Globus pallidus (tissue), 1 donor: ENCODE measurements at places on chromosomes 11 and 22.

DNA sequence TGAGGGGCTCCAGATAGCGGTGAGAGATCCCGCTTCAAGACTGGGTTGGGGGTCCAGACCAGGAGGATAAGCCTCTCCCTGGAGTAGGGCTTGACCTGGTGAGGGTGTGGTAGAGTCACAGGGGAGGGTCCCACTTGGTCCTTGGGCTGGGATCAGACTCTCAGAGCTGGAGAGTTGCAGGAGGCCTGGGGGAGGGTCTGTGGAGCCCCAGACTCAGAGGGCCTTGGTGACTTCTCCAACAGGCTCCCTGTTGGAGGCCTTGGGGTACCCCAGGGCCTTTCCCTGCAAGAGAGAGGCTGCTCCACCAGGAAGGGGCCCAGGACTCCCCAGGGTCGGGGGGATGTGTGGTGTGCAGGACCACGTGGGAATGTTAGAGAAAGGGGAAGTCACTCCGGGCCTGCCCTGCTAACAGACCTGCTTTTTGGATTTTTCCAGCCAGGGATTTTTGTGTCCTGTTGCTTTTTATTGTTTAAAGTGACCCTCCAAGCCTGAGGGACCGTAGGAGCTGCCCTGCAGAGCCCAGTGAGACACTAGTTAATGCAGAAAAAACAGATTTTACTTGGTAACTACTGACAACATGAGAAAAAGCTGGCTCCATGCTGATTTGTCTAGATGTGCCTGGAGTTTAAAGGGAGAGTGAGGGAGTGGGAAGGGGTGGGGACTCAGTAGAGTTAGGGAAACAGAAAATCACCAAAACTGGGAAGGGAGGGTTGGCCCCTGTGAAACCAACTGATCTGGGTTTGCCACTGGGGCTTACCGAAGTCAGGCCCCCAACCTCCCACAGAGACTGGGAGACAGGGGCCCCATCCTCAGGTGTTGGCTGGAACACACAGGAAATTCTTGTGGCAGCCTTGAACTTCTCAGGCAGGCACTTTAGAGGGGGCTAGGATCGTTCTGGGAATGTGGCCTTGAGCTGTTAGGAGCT, 801 bp upstream of the TXNRD2 start:
- no peak for DNase-seq

GRCh38 chr11:126355324-126355925, at the start of gene ST3GAL4:
TSS of gene ST3GAL4 (plus strand) at chr11:126355686. CDS start at chr11:126406156, 50,470 bp downstream.
- peak; percentile 85 for DNase-seq

DNA sequence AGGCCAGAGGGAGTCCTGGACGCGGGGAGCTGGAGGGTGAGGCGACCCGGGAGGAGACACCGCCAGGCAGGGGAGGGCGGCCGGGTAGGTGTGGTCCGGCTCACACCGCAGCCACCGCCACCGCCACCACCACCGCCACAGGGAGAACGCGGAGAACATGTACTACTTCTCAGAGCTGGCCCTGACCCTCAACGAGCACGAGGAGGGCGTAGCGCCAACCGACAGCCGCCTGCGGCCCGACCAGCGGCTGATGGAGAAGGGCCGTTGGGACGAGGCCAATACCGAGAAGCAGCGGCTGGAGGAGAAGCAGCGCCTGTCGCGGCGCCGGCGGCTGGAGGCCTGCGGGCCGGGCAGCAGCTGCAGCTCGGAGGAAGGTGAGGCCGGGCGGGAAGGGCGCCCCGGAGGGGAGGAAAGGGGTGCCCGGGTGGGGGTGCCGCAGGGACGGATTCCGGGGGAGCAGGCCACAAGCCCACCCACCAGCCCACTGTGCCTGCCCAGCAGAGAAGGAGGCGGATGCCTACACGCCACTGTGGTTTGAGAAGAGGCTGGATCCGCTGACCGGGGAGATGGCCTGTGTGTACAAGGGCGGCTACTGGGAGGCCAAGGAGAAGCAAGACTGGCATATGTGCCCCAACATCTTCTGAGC, 62.8 kb downstream of the MORC2 start:
- no peak for DNase-seq

DNA sequence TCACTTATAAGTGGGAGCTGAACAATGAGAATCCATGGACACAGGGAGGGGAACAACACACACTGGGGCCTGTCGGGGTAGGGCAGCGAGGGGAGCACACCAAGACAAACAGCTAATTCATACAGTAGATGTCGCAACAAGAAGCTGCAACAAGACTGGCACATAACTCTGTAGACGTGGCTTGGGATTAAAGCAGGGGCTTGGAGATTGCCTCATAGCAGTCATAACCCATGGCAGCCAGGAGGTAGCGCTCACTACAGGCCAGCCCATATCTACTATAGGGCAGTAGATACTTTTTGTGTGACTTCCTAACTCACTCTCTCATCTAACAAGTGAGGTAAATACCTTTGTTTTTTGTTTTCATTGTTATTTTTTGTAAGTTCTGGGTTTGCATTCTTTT, 1.7 kb upstream of the OR9G4 start:
- DNase-seq: no peak

GRCh38 chr11:69598147-69598546, 42.8 kb upstream of the CCND1 start:
- peak; percentile 22 for DNase-seq

DNA sequence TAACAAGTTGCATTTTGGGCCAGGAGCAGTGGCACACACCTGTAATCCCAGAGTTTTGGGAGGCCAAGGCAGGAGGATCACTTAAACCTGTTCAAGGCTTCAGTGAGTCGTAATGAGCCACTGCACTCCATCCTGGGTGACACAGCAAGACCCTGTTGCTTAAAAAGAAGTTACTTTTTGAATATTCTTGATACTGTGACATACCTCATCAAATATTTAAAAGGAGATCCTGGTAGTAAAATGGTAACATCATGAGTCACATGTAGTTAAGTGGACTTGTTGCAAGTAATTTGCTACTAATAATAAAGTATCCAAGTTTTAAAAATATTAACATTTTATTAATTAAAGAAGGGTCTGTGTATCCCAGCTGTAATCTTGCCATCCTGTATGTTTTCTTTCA, 18.3 kb downstream of the HMGXB4 start:
- DNase-seq: no peak

- no peak for DNase-seq
Measured at GRCh38 chr11:20596205-20597153, 2.9 kb upstream of the SLC6A5 start.

DNA sequence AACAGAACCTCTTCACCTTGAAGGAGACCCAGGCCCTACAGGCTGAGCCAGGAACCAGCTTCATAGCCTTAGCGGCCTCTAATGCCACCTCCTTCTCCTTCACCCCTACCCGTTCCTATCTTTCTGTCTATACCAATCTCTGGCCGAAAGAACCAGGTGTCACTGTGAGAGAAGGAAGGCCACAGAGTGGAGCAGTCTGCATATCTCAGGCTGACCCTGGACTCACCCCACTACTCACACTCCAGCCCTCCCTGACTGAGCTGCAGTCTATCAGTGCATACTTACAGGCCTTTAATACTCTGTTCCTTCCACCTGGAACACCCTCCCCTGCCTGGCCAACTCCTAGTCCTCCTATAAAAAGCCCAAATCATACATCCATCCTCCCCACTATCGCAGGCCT, 32.7 kb downstream of the ARAP1 start:
- DNase-seq: no peak

DNA sequence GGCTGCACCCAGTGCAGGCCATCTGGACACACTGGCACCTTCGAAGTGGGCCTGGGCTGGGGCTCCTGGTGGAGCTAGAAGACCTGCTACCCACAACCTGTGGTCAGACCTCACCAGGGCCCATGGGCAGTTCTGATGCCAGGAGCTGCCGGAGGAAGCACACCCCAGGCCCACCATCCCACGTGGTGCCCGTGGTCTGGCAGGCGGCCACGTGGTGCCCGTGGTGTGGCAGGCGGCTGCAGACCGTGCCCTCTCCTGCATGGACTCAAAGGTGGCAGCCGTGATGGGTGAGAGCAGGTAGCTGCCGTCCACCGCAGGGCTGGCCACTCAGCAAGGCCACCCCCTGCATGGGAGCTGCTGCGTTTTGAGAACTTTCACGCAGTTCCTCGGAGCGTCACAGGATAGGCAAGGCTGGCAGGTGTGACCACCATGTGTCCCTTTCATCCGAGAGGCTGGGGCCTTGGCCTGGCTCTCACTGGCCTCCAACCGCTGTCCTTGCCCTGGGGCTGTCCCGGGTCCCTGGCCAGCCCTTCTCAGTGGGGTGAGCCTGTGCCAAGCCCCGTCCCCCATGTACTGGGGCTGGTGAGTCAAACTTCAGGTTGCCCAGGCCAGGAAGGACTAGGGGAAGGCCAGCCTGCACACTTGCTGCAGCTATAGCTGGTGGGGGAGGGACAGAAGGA, 3.9 kb upstream of the IL17REL start:
- DNase-seq: no peak

- no peak for DNase-seq
Measured at GRCh38 chr11:82631722-82632630, 101.7 kb downstream of the FAM181B start.

DNA sequence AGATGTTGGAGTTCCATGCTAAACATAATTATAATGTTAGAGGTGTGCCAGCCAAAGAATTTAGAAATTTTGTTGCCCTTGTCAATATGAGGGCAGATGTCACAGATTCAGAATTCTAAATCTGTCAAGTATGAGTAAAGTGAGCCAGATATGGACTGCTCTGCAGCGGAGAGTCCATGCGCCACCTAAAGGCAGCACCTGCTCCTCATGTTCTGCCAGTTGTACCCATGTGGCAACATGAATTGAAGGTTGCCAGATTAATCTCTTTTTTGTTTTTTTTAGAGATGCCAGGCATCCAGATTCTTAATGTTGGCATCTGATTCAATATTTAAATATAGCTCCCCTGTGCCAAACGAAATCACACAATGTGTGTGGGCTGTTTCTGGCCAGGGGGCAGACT, 678.6 kb upstream of the ANO5 start:
- no peak for DNase-seq

GRCh38 chr22:43308836-43309235, 34.3 kb downstream of the SCUBE1 start:
- no peak for DNase-seq

DNA sequence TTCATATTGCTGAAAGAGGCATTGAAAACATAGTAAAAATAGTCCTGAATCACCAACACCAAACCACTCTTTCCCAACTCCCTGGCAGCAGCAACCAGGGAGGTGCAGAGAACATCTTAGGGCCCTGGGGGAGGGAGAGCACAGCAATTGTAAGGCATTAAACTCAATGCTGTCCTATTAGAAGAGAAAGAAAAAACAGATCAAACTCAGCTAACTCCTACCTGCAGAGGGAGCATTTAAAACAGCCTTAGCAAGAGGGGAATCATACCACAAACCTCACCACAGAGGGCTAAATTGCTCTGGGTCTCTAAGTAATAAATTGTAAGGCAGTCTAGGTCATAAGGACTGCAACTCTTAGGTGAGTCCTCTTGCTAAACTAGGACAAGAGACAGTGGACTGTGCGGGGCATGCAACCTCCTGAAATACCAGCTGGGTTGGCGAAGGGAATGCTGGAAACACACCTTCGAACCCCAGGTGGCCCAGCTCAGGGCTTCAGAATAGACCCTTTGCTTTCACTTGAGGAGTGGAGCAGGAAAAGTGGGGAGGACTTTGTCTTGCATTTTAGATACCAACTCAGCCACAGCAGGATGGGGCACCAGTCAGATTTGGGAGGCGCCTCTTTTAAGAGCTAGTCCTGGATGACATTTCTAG, 697.1 kb upstream of the FAT3 start:
- DNase-seq: no peak

DNA sequence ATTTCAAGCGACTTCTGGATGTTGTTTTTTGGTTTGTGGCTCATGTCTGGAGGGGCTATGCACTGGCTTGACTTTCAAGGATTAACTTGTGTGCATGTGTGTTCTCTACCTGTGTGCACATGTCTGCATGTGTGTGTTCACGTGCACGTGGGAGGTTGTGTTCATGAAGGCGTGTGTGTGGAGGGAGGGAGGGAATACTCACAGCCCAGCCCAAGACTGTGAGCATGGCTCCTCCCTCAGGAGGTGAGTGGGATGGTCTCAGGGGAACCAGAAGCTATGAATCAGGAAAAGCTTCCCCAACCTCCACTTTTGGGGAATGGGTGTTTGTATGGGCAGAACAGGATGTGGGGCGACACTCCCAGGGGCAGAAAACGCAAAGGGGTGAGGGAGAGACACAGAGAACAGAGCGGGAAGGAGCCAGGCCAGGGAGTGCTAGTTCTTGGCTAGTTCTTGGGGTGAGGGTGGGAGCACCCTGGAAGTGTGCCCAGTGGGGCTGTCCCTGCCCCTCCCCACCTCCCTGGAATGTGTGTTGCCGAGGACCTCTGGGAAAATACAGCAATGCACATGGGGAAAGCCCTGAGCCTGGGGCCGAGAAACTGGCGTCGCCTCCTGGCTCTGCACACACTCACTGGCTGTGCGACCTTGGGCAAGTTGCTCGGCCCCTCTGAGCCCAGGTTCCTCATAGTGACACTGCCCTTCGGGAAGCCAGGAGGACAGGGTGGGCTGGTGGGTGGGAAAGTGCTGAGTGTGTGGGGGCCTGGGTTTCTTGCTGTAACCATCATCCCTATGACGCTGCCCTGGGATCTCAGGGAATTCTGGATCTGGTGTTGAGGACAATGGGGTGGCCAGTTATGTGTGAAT, 16.9 kb upstream of the ALX4 start:
- DNase-seq: no peak

- DNase-seq: no peak
Measured at GRCh38 chr22:19923914-19924513, 17.6 kb upstream of the COMT start.

GRCh38 chr11:118401880-118402590, 629 bp downstream of the ATP5MG start:
- no peak for DNase-seq

- DNase-seq: no peak
Measured at GRCh38 chr11:93288079-93288478, 42.5 kb upstream of the DEUP1 start.

DNA sequence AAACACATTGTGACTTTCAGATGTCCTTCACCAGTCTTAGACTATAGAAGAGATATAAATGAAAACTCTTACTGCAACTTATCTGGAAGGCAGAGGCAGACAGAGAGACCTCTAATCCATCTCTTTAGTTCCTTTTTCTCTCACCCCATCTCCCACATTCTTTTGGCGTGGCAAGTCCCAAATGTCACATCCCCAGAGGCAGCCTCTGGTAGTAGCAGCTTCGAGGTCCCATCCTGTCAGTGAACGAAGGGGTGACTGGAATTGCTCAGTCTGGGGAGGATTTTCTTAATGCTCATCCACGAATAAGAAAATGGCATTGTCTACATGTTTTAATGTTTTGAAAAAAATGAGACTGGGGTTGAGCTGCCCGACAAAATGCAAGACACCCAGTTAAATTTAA, 201.4 kb downstream of the GRIA4 start:
- no peak for DNase-seq

GRCh38 chr11:3049430-3050243, 7.6 kb downstream of the CARS1 start:
- DNase-seq: peak; percentile 96

- DNase-seq: no peak
Measured at GRCh38 chr11:103652013-103652412, 384.4 kb upstream of the DDI1 start.

DNA sequence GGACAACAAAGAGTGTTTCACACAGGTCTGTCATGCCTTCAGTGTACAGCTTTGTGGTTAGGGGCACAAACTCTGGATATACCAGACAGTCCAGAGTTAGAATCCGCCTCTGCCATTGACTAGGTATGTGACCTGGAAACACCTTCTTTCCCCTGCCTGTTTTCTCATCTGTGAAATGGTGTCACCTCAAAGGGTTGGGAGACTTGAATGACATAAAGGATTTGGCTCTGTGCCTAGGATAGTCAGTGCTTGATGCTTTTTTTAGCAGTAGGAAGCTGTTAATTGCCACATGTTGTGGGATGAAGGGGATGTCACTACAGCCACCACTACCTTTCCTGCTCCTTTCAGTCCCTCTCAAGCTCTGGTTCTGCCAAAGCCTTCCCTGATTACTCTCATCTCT, 17.4 kb upstream of the LRRC55 start:
- DNase-seq: no peak
